Hepatic stellate cell (primary cell): ENCODE measurements at places on chromosomes 13 and 19.

GRCh38 chr13:98199480-98199879 is 22.4 kb upstream of the RNF113B start:
- no peak for DNase-seq

DNA sequence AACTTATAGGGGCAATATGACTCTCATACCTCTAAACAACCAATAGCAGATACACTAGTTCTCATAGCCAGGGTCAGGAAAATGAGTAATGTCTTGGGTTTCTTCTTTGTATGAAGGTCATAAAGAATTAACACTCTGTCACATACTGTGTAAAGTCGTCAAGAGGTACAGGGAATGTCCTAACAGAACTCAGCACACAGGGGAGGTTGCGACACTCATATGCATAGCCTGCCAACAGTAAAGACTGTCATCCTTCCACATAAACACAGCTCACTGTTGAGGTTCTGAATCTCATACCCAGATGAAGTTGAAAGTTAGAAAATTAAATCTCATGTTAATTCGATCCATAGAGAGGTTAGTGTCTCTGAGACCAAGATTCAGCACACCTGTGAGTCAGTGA is 34.2 kb upstream of the ZNF254 start:
- no peak for DNase-seq

GRCh38 chr13:113452466-113452865 is 822 bp downstream of the ADPRHL1 start:
- DNase-seq = no peak

DNA sequence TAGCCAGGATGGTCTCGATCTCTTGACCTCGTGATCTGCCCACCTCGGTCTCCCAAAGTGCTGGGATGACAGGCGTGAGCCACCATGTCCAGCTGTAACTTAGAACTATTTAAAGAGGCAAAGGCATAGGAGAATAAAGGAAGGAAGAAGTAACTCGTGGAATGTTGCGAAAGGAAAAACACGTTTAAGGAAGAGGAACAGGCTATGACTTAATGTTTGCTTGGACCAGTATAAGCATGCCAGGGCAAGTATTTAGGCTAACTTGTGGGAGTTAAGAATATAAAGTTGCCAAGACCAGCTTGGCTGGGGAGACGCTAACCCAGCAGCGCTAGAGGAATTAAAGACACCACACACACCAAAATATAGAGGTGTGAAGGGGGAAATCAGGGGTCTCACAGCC is 33.5 kb downstream of the ZNF844 start:
- no peak for DNase-seq

DNA sequence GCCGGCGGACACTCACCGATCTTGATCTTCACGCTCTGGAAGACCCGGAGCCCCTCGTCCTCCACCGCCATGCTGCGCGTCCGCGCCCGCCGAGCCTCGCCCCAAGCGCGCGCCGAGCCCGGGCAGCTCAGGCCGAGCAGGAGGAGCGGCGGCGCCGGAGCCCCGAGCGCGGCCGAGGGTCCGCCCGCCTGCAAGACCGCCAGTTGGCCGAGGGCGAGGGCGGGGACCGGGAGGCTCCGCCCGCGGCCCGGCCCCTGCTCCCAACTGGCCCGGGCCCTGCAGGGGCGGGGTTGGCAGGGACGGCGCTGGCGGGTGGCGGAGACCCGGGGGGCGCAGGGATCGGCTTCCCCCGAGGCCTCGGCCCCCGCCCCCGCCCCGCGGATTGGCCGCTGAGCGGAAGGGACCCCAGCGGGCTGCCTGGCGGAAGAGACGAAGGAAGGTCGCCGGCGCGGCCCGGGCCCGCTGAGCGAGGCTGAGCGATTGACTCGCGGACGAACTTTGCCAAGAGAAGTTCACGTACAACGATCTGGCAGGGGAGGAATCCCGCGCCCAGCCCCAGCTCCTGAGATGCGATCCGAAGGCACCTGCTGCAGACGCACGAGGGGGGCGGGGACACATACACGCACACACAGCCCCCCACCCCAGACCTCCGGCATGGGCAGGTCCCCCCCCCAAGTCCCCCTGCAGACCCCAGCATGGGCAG is at the start of gene RASA3:
RASA3 (minus strand) TSS at position 205 of the 703 bp plus-strand sequence; CDS start at position 71, 134 bp downstream.
- peak; percentile 94 for DNase-seq

DNA sequence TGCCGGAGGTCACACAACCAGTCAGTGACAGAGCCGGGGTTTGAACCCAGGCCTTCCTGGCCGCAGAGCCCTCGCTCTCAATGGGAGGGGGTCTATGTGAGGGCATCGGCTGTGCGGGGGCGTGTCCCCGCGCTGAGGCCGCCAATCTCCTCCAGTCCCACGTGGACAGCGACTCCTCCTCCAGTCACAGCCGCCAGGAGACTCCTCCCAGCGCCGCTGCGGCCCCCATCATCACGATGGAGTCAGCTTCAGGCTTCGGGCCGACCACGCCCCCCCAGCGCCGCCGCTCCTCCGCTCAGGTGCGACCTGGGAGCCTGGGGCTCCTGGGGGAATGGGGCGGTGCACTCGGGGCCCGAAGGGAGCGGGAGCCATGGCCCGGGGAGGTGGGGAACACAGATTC is 6.0 kb downstream of the SPRED3 start:
- no peak for DNase-seq

- DNase-seq = no peak
These were observed 20.0 kb downstream of the SETDB2 start for GRCh38 chr13:49464085-49464484.

GRCh38 chr19:1009041-1009980 is 9.1 kb downstream of the GRIN3B start:
- DNase-seq = peak; percentile 90

GRCh38 chr13:94382960-94383359 is 96.5 kb downstream of the DCT start:
- DNase-seq = no peak

- DNase-seq = no peak
These were observed 35.8 kb upstream of the SPART start for GRCh38 chr13:36382030-36382429.

DNA sequence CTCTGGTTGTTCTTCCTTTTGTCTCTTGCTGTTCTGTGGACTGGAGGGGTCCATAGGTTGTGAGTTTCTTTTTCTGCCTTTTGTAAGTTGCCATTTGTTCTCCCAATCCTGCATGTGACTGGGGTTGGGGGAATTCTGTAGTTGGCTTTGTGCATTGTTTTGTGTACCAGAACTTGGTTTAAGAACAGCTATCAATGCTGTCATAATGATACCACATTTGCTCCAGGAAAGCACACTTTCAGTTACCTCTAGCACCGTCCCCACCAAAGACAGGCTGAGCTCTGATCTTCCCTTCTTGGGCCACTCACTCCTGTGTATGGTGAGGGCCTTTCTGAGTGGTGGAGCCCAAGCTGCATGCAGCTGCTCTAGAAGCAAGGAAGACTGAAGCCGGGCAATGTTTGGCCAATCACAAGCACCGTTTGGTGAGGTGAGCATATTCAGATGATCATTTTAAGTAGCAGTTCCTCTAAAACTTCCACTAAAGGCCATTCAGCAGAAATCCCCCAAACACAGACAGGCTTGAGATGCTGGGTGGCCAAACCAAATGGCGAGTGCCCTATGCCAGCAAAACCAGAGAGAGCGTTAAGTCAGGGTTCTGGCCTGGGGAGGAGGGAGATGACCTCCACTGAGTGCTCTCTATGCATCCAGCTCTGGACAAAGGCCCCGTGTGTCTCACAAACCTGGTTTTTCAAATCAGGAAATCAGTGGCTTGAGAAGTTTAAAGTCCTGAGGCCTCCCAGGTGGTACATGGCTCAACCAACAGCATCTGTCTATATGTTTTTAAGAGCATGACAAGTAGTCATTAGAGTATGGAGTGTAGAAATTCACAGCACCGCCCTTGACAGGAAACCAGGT is 120.7 kb upstream of the SPATA13 start:
- DNase-seq = no peak

- DNase-seq = no peak
These were observed 34.2 kb upstream of the ZNF599 start for GRCh38 chr19:34806976-34807860.

- DNase-seq = no peak
These were observed 4.2 kb upstream of the PLIN4 start for GRCh38 chr19:4522291-4523002.

GRCh38 chr13:94454906-94455305 is 24.6 kb downstream of the DCT start:
- no peak for DNase-seq

DNA sequence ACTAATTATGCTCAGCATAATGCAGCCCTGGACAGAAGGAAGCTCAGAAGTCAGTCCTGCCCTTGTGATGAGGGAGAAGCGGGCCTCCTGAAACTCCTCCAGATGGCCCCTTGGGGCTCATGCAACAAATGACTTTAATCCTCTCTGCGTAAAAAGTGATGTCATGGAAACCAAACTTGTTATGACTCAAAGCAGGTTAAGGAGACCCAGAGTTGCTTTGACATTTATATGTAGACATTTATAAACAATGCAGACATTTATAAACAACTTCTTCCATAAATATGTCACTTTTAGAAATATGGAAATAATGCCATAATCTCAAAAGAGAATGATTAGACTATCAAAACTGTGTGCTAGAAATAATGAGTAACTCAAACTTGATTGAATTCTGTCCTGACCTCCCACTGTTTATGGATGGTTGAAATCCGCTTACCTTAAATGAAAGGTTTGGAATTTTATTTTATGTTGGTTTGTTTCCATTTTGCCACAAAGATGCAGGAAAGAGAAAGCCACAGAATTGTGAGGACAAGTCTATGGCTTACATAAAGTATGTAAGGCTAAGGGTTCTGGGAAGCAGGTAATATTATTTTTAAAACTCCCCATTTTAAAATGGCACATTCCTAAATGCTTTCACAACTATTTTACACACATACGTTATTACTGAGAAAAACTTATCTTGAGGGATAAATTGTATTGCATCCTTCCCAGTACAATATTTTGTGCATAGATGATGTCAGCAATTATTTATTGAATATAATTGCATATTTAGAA is 73.7 kb downstream of the CYSLTR2 start:
- no peak for DNase-seq

DNA sequence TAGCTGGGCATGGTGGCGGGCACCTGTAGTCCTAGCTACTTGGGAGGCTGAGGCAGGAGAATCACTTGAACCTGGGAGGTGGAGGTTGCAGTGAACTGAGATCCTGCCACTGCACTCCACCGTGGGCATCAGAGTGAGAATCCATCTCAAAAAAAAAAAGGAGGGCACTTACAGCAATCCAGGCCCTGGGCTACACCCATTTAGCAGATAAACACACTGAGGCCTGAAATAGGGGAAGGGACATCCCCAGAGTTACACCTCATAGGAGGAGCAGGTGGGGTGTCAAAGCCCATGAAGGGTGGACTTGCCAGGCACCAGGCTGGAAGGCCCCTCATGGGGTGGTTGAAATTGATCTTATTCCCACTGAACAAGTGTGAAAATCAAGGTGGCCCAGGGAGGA is 13.9 kb upstream of the PLAUR start:
- DNase-seq = no peak

DNA sequence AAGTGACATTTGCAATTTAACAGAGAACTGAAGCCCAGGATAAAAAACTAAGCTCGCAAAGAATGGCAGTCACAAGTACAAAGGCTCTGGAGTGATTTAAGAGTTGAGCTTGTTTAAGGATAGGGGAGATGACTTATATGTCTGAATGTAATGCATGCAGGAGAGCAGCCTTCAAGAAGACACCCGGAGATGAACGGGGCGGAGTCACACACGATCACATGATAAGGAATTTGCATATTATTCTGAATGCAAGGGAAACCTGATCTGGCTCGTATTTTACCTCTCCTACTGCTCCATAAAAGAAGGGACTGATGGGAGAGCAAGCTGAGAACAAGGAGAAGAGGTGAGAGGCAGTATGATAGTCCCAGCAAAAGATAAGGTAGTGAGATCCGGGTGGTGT is 12.9 kb downstream of the TBC1D4 start:
- no peak for DNase-seq

GRCh38 chr13:76677043-76677442 is 209.2 kb downstream of the KCTD12 start:
- DNase-seq = no peak

DNA sequence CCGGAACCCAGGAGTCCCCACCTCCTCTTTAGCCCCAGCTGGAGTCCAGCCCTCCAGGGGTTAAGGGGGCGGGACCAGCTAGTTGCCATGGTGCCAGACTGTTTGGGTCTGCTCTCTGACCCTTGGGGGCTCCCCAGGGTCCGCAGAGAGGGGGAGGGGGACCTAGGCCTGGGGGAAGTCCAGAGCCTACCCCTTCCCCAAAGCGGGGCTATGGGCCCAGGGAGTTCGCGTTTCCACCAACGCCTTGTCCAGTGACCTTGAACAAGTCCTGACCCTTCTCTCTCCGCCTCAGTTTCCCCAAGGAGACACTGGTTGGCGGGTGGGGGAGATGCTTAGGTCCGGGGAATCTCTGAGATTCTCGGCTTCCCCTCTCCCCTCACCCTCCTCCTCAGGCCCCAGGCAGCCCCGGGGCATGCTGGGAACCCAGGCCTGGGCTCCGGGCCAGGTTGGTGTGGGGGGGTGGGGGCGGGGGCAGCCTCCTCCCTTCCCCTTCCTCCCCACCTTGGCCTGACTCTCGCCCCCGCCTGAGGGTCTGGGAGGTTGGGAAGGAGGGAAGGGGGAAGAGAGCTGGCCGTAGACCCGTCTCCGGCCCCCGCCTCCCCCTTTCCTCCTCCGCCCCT is 2.6 kb upstream of the SPACA6 start:
- peak; percentile 79 for DNase-seq

DNA sequence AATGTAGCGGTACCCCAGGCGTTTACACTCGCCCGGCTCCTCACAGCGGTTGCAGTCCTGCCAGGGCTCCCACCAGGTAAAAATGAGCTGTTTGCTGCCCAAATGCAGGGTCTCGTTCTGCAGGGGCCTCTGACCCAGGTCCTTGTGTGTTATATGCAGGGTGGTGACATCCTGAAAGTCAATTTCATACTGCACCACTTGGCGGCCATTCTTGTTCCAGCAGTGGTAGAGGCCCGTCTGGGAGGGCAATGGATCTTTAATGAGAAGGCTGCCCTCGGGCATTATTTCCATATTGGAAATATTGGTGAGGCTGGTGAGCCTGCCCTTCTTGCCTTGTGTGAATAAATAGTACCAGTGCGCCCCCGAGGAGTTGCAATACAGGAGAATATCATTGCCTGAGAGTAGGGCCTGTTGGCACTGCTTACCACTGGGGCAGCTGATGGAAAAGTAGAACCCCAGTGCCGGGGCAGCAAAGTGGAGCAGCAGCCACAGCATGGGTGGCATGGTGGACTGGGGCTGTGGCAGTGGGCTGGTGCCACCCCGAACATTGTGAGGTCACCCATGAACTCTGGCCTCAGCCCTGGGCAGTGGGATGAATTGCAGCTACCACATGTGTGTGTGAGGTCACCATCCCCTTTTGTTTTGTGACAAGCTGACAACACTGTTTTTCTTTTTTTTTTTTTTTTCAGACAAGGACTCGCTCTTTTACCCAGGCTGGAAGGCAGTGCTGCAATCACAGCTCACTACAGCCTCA is at the start of gene FAM187B:
FAM187B (minus strand) TSS at position 563 of the 754 bp plus-strand sequence; CDS start at position 504, 59 bp downstream.
- no peak for DNase-seq

- DNase-seq = no peak
These were observed 31.8 kb upstream of the PSG9 start for GRCh38 chr19:43300876-43301765.
